ENCODE measurements at places on chromosomes 12 and 14.

DNA sequence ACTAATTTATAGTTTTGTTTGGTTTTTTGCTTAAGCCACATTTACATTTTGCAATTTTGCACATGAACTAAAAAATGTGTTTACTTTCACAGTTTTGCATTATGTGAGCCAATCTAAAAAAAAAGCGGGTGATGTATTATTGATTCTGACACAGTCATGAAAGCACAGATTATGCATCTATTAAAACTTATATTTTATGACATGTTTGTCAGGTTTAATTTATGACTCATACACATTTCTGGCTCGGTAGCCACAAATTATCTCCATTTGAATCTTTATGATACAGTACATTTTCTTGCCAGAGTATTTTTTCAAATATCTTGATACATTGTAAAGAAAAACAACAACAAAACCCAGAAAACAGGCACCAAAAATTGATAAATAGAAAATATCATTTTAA is 280.4 kb upstream of the GRIP1 start:
- no peak for DNase-seq

DNA sequence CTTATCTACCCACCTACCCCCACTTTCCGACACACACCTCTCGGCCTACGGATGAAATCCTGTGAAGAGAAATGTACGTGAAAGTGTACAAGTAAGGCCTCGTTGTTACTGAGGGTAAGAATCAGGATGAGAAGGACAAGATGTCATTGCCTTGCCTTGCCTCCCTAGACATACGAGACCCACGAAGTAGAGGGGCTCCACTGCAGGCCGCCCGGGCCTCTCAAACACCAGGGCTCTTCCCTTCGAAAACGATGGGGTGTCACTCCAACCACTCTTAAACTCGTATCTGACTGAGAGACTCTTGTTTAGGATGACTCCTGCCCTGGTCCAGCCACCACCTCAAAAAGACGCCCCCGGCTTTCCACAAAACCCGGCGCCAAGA is 498 bp downstream of the RACGAP1 start:
- DNase-seq = no peak

GRCh38 chr14:98122527-98122926 is 1149.5 kb downstream of the BCL11B start:
- DNase-seq = no peak

GRCh38 chr12:124240493-124240892 is 54.4 kb upstream of the RFLNA start:
- DNase-seq = no peak

- DNase-seq = no peak
Measured at GRCh38 chr14:100392356-100392755, 69.2 kb downstream of the SLC25A47 start.

DNA sequence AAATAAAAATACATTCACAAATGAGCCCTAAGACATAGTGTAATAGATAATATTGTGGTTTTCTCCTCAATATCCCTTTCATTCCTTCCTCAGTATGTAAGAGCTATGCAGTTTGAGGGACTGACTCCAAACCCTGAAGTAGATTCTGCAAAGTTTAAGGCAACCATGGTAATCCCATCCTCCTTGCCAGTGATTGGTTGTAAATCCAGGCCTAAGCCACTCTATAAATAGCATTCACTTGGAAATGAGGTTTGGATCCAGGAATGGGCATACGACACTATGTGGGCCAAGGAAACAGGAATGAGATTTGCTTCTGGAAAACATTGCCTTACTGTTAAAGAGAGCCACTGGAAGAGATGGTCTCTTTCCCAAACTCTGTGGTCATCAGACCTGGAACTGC is 468.7 kb upstream of the SOX5 start:
- DNase-seq = no peak

DNA sequence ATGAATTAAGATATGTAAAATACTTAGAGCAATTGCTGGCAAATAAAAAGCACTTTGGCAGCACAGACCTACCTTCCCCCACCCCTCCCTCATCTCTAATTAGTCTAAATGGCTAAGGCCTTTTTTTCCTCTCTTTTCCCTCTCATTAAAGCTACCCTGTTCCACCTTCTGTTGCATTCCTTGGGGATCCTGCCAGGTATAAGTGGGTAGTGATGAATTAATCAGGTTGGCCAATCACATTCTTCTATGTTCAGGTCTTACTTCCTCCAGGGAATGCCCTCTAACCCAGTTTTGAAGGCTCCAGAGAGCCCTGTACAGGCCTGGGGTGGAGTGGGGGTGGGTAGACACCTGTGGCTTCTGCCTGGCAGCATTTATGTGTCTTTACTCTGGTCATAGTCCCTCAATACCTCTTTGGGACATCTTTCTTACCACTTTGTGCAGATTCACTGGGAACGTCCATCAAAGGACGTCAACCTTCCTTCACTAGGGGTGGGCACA is 28.4 kb downstream of the HSPB8 start:
- no peak for DNase-seq

DNA sequence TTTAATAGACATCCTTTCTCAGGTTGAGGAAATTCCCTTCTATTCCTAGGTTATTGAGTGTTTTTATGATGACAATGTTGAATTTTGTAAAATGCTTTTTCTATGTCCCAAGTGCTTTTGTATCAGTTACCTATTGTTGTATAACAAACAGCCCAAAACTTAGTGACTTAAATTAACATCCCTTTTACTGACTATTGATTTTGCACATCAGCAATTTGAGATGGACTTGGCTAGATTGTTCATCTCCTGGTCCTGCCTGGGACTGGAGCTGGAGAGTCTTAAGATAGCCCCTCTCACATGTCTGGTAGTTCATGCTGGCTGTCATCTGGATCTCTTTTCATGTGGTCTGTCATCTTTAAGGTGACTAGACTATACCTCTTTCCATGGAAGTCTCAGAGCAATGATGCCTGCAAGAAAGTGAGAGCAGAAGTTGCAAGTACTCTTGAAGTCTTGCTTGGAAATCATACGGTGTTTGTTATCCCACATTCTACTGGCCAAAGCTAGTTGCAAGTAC is 132.6 kb downstream of the RPAP3 start:
- no peak for DNase-seq

GRCh38 chr12:3283137-3283680 is 206.0 kb downstream of the TSPAN9 start:
- DNase-seq = no peak

- no peak for DNase-seq
Measured at GRCh38 chr14:59190372-59190771, 1.9 kb downstream of the DAAM1 start.

Measured in NCI-H345 (cell line).